Stimulated activated CD4-positive, alpha-beta T cell treated with anti-CD3 and anti-CD28 coated beads, Interleukin-15, amount 100 ng/mL, for 1 hour (primary cell): ENCODE measurements at places on chromosomes 5 and 9.

GRCh38 chr9:99973455-99973854 lies 67.0 kb downstream of the STX17 start:
- DNase-seq = no peak

- DNase-seq = no peak
These were observed 2.0 kb downstream of the ANKHD1 start for GRCh38 chr5:140403613-140404012.

DNA sequence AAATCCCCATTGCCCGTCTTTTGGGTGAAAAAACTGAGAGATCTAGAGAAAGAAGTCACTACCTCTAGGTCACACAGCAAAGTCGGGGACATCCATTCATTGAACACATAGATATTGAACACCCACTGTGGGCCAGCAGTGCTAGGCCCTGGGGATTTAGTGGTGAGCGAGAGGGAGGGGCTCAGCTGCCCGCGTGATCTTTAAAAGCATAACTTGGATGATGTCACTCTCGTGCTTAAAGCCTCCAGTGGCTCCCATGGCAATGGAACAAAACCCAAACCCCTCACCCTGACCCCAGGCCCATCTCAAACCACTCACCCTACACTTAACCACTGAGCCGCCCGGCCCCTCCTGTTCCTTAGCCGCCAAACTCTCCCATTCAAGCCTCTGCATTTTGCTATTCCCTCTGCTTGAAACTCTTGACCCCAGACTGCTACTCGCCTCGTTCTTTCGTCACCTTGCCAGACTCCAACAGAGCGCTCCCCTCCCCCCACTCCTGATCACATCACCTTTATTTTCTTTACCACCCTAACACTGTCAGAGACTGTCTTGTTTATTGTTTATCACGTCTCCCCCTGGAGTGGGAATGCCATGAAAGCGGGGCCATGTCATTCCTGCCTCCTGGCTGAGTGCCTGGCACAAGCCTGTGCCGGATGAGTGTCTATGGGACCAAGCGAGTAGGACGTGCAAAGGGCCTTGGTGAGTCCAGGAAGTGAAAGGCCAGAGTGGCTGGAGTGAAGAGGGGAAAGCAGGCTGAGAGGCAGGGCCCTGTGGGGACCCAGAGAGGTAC lies 710 bp upstream of the PIP5KL1 start:
- DNase-seq = no peak

DNA sequence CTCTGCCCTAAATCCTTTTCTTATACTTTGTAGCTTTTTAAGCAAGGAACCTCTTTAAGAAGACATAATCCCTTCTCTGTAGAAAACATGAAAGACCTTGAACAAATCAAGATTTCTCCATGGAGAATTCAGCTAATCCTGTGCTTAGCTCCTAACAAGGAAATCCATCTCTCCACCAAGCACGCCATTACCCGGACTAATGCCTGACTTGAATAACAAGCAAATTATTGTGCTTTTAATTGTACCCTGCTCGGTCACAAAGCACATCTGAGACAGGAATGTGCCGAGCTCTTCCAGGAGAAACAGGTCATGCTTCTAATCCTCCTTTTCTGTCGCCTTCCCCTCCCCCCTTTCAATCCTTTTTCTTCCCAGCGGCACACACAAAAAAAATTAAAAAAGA lies 141.3 kb downstream of the PSAT1 start:
- DNase-seq = no peak

DNA sequence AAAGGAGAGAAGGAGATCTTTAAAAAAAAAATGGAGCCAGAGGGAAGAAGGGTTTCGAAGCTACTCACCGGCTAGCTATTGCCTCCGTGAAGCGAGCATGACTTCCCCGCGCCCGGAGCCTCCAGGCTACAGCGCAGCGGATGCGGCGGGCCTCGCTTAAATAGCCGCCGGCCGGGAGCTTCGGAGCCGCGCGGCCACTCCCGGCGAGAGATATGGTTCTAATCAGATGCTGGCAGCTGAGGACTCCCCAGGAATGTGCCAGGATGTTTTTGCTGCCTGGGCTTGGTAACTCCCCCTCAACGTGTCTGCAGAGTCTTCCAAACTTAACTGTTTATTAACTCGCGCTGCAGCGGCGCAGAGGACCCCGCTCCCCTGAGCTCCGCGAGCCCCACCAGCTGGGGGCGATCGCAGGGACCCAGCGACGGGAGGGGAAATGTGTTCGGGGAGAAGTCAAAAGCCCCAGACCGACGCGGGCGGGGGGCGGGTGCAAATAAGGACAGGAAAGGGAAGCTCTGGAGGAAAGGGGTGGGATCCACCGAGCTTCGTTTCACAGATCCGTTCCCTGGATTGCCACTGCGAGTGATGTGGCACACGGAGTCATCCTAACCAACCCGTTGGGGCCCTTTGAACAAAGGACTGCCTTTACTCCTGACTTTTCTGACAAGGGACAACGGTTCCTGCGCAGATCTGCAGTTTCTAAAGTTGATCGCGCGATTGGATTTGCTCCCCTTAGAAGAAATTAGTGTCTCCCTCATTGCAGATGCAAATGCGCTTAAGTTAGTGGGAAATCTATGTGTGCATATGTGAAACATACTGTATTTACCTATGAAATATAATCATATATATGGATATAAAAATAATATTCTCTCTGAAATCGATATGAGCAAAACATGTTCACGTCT lies at the start of gene DAB2:
TSS of gene DAB2 (minus strand) at position 245 of the 902 bp plus-strand sequence. CDS start 30,660 bp downstream, outside the sequence.
- no peak for DNase-seq

DNA sequence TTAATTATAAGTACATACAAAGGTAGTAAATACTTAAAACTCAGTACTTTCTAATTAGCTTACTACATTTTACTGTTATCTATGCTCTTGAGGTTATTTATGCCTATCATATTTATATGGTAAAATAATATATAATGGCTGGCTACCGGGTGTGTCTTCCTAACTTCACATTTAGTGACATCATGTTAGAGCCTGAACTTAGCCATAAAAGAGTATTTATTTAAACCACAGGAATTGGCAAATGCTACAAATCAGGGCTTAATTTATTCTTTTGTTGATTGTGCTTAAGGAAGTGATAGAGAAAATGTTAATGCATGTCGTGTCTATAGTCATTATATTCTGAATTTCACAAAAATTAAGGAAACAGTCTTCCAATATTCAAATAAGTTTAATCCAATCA lies 73.1 kb downstream of the NDUFAF2 start:
- DNase-seq = no peak
